ENCODE measurements at places on chromosomes 4 and X. TPM values are rescaled to one million over a fixed set of nuclear protein-coding genes. Genes with fewer than 3 reads are reported as not detected.

- no peak for DNase-seq
Observed at GRCh38 chr4:123790681-123791080, 394.1 kb downstream of the SPRY1 start.

DNA sequence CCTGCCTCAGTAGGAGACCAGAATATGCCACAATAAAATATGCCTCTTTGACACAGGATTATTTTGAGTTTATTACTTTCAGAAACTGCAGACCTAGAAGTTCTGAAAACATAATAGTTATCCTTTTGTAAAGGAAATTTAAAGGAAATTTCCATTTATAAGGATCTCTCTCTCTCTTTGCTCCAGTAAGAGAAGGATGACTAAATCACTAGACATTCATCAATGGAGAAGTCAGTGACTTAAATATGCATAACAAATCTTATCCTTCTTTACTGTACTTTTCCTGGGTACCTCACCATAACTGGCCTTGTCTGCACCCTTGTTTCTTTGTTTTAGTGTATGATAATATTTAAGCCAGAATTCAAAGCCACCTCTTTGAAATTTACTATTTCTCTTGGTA lies 28.3 kb upstream of the OPHN1 start:
- DNase-seq: no peak

The TRPC3 gene
- not detected for polyA plus RNA-seq

DNA sequence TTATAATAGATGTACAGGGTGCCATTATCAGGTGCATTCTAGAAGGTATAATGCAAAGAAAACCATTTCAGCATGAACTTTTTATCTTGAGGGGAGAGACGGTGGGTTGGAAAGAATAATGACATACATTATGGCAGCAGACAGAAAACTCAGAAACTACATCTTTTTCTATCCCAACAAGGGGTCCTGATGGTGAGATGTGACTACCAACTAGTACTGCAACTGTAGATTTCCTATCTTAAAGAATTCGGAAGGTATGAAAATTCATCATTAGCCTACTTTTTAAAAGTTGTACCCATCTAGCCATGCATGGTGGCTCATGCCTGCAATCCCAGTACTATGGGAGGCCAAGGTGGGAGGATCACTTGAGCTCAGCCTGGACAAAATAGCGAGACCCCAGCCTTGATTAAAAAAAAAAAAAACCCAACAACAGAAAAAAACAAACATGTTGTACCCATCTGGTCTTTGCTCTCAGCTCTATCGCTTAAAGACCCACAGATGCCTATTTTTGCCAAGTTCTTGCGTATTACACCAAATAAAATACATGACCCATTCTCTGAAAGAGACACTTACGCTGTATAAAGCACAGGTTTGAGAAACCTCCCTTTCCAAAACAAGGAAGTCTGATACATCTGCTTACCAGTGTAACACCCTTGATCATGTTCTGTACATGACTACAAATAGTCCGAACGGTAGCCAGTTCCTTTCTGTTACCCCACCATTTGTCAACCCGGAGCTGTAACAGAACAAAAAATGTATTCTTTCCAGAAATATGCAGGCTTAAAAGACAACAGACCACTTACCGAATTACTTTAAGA lies 1.6 kb downstream of the RPL9 start:
- no peak for DNase-seq

DNA sequence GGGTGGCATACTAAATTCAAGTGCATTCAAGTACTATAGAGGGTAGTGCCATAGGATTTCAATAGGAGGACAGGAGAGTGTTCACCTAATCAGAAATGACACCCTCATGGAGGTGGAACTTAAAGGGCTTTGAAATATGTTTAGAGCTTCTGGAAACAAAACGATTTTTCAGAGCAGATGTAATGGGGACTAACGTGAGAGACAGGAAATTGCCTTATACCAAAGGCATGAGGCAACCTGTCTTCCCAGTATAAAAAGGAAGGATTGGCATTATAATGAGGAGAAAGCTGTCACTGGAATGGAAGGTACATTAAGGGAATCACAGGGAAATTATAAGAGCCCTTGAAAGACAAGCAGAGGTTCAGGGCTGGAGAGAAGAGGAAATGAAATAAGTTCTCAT lies 116.3 kb upstream of the PNPLA4 start:
- no peak for DNase-seq

DNA sequence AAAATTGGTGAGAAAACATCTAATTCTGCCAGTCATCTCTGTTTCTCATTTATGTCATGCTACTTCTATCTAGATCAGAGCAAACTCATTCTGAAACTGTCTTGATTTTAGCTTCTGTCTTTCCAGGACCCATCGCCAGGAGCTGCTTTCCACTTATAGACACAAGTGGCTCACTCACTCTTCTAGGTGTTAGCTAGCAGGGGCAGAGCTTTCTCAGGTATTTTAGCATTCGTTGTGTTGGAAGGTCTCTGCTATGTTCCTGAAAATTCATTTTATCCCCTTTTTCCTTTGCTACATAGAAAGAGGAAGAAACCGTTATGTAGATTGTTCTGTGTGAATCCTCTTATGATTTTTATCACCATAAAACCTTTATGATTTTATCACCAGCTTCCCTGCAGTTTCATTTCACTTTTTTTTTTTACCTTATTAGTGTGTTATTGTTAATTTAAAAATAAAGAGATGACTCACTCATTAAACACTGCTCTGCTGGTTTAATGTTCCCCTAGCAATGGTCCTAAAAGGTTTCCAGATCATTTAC lies 246.6 kb upstream of the AADAT start:
- DNase-seq: no peak

DNA sequence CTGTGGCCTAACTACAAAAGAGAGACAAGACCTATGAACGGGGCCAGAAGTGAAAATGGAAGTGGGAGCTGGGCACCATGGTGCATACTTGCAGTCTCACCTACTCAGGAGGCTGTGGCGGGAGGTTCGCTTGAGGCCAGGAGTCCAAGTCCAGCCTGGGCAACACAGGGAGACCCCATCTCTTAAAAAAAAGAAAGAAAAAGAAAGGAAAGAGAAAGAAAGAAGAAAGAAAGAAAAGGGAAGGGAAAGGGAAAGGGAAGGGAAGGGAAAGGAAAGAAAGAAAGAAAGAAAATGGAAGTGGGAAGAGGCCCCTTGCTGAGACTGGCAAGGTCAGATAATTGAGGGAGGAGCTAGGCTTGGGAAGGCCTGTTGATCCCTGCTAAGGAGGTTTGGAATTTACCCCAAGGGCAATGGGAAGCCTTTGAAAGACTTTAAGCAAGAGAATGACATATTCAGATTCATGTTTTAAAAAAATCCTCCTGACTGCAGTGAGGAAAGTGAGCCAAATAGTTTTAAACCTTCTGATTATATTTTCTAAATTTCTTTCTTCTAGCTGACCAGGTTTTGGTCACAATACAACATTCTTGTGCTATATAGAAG lies 17.7 kb upstream of the HERC5 start:
- no peak for DNase-seq

DNA sequence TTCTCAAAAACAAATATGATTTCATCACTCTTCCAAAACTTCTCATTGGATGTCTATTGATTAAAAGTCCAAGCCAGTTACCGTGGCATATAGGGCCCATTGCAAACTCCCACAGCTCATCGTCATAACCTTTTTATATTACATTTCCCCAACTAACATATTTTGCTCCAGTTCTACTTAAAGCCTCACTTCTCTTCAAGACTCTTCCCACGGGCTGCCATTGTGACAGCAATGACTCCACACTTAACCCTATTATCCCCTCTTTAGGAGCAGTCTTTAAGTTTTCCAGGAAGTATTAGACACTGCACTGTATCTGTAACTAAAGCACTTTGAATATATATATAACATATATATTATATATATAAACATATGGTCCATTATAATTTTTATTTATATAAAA lies 44.5 kb downstream of the DTHD1 start:
- no peak for DNase-seq

The GASK1B gene
- polyA plus RNA-seq: 9.6 TPM

The MAGEA1 gene
- not detected for polyA plus RNA-seq

DNA sequence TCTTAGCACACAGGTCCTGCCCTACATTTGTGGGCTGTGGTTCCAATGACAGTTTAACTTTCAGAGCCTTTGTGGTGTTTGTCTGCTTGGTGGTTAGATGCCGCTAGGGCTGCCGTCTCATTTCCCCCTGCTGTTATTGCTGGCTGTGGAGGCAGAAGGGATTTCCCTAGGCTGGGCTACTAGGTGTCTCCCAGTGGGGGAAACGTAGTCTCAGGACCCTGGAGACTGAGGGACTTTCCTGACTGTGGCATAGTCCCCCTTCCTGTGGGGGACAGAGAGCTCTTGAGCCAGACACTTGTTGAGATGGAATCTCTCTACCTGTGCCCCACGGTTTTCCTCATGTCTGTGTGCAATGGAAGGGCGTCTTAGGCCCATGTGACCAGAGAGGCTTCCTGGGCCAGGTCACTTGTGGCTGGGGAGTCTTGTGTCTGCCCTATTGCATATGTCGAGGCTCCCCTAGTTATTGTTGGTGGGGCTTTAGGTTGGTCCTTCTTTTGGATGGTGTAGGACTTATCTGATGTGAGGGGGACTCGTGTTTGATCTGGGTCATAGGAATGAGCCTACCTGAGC lies 68.2 kb downstream of the ARHGAP10 start:
- DNase-seq: no peak

DNA sequence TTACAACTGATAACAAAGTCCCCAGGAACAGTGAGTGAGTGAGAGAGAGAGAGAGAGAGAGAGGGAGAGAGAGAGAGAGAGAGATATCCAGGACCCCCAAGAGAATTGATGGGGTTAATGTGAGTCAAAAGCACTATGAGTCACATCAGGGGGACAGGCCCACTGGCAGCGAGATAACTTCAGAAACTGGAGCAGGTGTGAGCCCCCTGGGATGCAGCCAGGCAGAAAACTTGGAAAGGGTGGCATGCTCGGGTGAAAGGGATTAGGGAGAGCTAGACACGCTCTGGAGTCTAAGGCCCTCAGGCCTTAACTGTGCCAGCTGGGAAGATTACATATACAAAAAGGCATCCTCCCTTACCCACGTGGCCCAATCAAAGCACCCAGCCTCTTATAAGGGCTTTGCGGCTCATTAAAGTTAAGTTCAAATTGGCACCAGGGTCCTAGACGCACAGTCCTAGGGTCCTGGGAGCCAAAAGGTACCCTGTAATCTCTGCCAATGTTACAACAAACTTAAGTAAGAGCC lies 841 bp downstream of the ACOT9 start:
- peak; percentile 80 for DNase-seq

- DNase-seq: no peak
Observed at GRCh38 chr4:150055467-150055866, 22.8 kb upstream of the DCLK2 start.

DNA sequence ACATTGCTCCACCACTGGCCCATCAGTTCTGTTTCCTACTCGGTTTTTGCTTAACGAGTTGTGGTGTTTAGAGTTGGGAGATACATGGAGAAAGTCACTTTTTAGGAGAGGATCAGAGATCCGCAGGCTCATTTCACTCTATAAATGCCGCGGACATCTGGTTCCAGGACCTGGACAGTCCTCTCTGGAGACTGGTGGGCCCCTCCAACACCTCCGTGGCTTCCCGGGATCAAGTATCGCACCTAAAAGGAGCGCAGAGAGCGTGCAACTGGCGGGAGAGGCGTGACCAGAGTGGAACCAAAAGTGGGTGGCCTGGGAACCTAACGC lies 9.9 kb upstream of the CLTRN start:
- no peak for DNase-seq

DNA sequence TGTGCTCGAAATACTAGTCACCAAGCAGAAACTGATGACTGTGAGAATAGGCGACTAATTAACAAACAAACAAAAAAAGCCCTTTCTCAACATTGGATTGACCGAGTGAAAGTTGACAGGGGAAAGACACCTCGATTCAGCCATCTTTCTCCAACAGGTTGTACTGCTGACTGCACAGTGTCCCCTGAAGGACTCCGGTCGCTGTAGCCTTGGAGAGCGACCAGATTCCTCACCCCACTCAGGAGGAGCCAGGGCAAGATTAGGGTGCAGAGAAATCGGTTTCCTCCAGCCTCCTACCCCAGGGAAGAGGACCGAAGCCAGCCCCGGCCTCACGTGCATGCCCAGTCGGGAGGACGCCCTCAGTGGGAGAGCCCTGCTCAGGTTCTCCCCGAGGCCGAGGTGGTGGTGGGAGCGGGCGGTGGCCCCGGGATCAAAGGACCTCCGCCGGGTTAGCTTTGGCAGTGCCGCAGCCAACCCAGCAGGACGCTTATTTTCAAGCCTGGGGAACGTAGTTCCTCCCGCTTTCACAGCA lies 1.1 kb upstream of the RAP1GDS1 start:
- peak; percentile 74 for DNase-seq

The DCK gene
- polyA plus RNA-seq: 26.0 TPM

- DNase-seq: no peak
Observed at GRCh38 chr4:154454710-154455109, 36.9 kb downstream of the DCHS2 start.

The S100G gene
- not detected for polyA plus RNA-seq

The MFAP3L gene
- 1.1 TPM for polyA plus RNA-seq

GRCh38 chr4:26746802-26747213 lies 113.8 kb upstream of the STIM2 start:
- no peak for DNase-seq

- DNase-seq: no peak
Observed at GRCh38 chrX:739611-740010, 109.0 kb downstream of the SHOX start.

DNA sequence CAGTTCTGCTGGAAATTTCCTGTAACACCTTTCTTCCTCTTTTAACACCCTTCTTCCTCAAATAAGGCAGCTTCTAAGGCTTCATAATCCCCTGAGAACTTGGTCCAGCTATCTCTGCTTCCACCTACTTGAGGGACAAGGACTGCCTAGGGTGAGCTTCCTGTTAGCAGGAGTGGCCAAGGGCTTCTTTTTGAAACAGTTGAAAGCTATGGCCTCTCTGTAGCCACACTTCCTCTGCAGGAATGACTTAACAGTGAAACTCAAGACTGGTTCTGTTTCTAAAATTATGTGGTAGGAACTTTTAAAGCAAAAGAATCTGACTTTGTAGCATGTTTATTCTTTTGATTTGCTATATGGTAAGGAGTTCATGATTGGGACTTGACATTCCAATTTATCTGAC lies 108.5 kb upstream of the WDR1 start:
- DNase-seq: no peak

DNA sequence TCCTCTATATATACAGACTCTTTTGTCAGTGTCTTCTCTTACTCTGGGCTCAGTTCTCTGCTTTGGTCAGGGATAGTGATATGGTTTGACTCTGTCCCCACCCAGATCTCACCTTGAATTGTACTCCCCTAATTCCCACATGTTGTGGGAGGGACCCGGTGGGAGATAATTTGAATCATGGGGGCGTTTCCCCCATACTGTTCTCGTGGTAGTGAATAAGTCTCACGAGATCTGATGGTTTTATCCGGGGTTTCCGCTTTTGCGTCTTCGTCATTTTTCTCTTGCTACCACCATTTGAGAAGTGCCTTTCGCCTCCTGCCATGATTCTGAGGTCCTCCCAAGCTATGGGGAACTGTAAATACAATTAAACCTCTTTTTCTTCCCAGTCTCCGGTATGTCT lies 144.4 kb downstream of the GLUD2 start:
- DNase-seq: no peak

DNA sequence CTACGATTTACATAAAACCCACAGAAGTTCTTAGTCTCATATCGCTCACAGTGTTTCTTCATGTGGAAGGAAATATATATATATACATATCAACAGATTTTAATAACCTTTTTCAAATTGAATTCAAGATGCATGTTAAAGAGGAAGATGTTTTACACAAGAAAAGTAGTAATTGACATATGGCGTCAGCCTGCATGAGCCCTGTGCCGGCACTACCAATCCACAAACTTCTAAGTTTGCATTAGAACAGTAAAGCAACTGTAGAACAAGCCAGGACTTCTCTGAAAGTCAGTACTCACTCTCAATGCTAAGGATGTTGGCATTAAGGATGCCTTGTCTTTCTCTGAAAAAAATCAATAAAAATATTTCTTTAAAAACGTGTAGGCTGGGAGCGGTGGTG lies 441.3 kb upstream of the SMIM31 start:
- DNase-seq: no peak

GRCh38 chrX:39418731-39419638 lies 617.7 kb downstream of the MID1IP1 start:
- DNase-seq: no peak
